ENCODE measurements at places on chromosomes 1 and 21.

DNA sequence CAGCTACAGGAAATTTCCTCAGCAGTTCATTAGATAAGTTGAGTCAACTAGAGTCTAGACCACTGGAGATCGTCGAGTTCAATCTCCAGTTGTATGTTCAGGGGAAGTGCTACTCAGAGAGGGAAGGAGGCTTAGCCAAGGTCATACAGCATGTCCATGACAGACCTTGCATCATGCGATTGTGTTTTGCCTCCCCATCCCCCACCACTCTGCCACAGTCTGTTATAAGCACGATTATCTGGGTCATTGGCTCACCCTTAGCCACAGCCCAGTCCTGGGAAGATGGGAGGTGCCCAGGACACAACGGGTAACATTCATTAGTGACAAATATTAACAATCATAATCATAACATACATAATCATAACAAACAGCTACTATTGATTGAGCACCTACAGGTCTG is 18.9 kb upstream of the GRIK3 start:
- no peak for DNase-seq

GRCh38 chr1:177922209-177922608 is 47.6 kb downstream of the SEC16B start:
- no peak for DNase-seq

GRCh38 chr1:157595356-157595755 is 2.5 kb downstream of the FCRL4 start:
- no peak for DNase-seq

- peak; percentile 5 for DNase-seq
Observed at GRCh38 chr1:206507284-206508129, at the start of gene RASSF5. RASSF5 (plus strand) TSS chr1:206507531; CDS start chr1:206507603, 72 bp downstream.

DNA sequence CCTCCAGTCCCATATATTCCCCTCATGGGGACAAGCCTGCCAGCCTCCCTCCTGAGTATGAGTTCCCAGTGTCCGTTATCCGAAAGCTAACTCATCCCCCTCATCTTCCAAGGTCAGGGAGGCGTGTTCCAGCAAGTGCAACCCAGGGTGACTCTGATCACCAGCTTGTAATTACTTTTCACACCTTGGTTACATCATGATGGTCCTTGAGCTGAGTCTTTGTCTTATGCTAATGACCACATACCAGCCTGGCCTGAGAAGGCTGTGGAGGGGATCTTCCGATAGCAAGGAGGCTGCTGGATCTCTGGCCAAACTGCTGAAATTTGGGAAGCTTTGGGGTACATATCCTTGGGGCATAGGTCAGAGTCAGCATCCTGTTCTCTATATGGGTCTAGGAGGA is 99.6 kb downstream of the DDX20 start:
- no peak for DNase-seq

- DNase-seq, result no peak
Observed at GRCh38 chr1:212288615-212289014, 3.4 kb downstream of the PPP2R5A start.

DNA sequence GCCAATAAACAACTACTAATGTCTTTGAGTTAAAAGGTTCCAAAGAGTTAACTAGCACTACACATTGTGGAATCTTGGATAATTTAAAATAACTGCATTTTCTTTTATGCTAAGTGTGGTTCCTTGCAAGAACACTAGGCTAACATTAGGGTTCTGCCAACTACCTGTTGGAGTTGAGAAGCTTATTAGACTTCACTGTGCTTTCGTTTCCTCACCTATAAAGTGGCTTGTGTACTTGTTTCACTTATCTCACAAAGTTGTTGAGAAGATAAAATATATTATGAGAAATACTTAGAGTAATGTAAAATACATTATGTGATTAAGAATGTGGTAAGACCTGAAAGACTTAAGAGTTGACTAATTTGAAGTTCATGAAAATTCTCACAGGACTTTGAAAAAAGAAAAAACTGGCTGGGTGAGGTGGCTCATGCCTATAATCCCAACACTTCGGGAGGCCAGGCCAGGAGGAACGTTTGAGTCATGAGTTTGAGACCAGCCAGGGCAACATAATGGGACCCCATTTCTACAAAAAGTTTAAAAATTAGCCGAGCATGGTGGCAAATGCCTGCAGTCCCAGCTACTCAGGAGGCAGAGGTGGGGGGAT is 5.6 kb upstream of the RRAGC start:
- DNase-seq, result no peak

GRCh38 chr21:31158789-31159581 is 120.7 kb upstream of the KRTAP19-8 start:
- no peak for DNase-seq

- DNase-seq, result no peak
Observed at GRCh38 chr1:39076127-39076798, 50.1 kb downstream of the NDUFS5 start.

- no peak for DNase-seq
Observed at GRCh38 chr1:183368213-183369108, 49.7 kb downstream of the NMNAT2 start.

- no peak for DNase-seq
Observed at GRCh38 chr1:117964290-117965038, 34.9 kb downstream of the WDR3 start.

- no peak for DNase-seq
Observed at GRCh38 chr1:153293480-153293775, 19.3 kb downstream of the PGLYRP3 start.

DNA sequence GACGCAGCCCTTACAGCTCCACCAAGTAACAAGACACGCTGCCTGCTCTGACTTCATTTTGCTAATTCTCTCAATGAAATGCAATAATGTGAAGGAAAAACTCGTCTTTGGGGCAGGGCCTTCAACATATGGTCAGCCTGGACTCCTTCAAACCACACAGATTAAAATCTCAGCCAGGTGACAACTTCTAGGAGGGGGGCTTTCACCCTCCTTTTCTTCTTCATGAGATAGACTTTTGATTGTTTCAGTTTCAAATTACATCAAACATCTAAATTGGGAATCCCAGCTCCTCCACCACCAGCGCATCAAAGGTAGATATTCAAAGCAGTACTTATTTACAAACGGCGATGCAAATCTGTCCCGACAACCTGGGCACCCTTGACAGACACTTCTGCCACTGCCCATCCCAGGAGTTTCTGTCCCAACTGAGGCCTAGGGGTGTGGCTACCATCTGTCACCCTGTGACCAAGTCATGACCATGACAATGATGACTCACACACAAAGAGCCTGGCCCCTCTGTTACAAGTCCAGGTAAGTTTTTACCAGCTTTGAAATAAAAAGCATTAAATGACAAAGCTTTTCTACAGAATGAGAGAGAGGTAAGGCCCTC is 29.7 kb downstream of the SSBP3 start:
- no peak for DNase-seq

DNA sequence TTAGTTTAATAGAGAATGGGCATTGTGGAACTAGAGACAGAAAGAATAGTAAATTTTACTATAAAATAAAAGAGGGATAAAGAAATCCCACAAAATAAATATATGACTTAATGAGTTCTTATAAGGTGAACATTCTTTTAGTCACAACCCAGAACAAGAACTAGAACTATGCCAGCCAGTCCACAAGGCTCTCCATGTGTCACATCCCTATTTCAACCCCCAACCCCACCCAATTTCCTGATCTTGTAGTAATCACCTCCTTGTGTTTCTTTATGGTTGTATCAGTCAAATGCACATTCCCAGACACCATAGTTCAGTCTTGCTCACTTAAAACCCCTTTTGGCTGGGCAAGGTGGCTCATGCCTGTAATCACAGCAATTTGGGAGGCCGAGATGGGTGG is 662.3 kb upstream of the CAMK1G start:
- DNase-seq, result no peak

DNA sequence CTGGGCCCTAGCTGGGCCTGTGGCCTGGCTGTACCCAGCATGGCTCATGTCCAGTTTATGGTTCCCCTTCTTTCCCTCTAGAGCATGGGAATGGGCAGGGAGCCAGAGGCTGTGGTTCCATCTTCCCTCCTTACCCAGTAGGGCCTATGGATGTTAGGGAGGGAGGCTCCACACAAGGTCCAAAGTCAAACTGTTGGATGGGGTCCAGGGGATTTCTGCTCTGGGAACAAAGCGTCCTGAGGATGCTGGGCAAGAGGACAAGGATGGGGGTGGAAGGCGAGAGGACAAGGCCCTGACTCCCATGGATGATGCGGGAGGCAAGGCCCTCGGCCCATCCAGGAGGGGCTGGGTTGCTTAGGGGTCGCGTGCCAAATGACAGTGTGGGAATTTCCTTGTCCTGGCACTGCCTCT is 17.3 kb downstream of the CSF1 start:
- DNase-seq, result no peak

GRCh38 chr1:198798923-198799386 is 160.1 kb downstream of the PTPRC start:
- no peak for DNase-seq

- DNase-seq, result no peak
Observed at GRCh38 chr1:234062166-234062565, 157.7 kb downstream of the SLC35F3 start.
